ENCODE measurements at places on chromosomes 13 and 19.

DNA sequence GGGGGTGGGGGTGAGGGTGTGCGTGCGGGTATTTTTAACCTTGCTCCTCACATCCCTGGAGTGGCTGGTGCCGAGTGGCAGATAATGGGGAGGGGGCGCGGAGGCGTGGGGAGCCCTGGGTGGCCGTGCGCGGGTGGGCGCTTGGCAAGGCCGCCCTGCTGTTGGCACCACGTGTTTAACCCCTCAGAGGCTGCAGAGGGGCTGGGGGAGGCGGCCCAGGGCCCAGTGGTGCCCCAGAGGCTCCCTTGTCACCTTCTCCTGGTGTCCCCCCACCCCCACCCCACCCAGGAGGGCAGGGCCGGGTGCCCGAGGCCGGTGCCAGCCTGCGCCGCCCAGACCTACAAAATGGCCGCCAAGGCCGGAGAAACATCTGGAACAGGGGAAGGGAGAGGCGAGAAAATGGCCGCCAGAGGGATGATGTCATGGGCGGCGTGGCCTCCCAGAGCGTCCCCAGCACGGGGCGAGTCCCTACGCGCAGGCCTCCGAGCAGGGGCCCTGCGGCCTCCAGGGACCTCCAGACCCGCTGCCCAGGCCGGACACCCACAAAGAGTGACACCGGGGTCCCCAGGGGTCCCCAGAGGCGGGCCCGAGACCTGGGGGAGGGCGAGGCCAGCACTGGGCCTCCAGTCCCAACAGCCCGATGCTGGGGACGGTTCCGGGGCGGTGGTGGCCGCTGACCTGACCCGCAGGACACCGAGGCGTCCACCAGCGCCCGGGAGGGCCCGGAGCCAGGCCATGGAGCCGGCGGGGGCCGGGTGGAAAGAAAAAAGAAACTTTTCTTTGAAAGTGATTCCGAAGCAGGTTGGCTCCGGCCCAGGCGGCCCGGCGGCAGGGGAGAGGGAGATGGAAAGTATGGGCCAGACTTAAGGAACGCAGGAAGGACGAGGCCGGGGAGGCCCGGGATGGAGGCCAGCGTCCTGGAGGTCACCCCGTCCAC, 38.2 kb downstream of the NFIC start:
- no peak for DNase-seq

- DNase-seq, result no peak
Measured at GRCh38 chr13:44627441-44627840, 51.3 kb upstream of the TSC22D1 start.

DNA sequence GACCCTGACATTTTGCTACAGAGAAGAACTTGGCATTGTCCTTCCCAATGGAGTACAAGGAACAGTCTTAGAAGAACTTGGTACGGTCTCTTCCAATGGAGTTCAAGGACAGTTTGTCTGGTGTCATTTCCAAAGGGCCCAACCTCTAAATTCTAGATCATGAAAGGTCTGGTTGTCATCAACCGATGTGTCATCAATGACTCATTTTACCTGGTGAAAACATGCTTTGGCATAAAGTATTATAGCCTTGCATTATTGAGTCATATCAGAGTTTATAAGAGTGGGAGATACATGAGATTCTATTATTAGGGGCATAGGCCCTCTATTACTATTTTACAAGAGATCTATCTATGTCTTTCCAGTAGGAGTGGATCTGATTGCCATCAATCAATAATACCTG, 4.3 kb downstream of the CYP2B6 start:
- DNase-seq, result no peak

DNA sequence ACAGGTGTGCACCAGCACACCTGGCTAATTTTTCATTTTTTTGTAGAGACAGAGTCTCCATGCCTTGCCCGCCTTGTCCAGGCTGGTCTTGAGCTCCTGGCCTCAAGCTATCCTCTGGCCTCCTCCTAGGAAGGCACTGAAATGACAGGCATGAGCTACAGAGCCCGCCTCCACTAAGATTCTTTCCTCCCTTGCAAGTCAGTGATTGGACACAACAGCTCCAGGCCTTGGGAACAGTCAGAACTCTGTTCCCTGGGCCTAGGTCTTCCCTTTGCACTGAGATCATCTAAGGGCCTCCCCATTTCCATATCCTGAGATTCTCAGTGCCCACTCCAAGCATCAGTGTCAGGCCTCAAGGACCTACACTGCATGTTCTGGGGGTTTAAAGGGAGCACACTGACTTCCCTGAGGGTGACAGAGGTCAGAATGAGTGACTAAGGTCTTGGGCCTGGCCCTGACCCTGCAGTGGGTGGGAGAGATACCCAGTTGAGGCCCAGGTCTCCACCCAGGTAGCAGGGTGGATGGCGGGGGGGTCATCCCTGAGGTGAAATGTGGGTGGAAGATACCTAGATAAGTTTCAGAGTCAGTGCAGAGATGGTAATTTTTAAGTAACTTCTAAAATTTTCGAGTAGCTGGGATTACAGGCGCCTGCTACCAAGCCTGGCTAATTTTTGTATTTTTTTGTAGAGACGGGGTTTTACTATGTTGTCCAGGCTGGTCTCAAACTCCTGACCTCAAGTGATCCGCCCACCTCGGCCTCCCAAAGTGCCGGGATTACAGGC, 17.3 kb upstream of the ERCC1 start:
- DNase-seq, result no peak

GRCh38 chr13:105346141-105346775, 1189.2 kb downstream of the EFNB2 start:
- no peak for DNase-seq

DNA sequence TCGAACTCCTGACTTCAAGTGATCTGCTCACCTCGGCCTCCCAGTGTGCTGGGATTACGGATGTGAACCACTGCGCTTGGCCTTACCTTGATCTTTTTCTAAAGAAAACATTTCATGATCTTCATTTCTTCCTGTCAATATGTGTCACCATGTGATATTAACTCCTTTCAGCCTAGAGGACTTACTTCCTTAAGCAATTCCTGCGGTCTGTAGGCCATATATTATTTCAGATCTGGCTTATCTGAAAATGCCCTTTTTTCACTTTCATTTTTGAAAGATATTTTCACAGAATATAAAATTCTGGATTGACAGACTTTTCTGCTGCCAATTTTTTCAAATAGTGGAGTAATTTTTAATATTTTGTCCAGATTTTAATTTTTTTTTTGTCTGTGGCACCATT, 2.0 kb upstream of the GPR32 start:
- DNase-seq, result no peak
